Fibroblast of mammary gland (primary cell): ENCODE measurements at places on chromosomes 5 and 9.

DNA sequence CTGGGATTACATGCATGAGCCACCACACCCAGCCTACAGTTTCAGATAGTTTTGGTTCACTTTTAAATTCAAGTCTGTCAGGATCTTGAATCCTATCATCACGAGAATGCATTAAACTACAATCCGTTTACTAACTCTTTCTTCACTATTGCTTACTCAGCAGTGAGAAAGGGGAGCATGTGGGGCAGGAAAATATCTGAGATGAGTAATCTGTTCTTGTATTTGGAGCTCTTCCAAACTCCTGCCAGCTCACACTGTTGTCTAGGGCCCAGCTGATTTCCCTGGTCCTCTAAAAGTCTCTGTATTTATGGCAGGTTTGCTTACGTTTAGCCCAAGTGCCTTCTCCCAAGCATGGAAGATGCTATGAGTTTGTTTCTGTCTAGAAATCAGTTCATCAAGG, 152.2 kb downstream of the FGF18 start:
- DNase-seq = peak; percentile 86

- DNase-seq = peak; percentile 79
Measured at GRCh38 chr5:53334431-53334941, 145.9 kb upstream of the FST start.

GRCh38 chr5:159210210-159210661, 883 bp upstream of the RNF145 start:
- no peak for DNase-seq

DNA sequence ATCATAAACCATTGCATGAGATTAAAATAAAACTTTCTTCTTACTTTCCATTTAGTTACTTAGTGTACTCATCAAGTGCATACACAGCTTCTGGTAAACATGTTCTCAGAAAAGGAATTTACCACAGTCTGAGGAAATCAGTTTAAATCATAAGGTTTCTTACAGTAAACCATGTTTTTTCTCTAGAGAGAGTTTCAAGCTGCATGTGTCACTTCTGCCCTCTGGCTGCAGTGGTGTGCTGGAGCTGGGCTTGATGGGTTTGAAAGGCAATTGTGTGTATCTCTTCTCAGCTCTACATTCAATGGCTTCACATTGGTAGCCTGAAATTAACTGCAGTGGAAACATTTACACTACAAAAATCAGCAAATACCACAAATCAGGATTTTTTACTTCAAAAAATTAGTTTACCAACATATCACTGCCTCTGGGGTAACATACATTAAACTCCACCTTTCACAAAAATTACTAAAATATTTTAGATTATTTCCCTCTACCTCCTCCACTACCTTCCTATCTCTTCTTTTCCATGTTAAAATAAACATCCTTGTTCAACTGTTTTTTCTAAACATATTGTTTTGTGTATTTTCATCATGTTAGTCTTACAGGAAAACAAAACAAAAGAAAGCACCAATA, 414.3 kb downstream of the ANXA1 start:
- DNase-seq = peak; percentile 52

DNA sequence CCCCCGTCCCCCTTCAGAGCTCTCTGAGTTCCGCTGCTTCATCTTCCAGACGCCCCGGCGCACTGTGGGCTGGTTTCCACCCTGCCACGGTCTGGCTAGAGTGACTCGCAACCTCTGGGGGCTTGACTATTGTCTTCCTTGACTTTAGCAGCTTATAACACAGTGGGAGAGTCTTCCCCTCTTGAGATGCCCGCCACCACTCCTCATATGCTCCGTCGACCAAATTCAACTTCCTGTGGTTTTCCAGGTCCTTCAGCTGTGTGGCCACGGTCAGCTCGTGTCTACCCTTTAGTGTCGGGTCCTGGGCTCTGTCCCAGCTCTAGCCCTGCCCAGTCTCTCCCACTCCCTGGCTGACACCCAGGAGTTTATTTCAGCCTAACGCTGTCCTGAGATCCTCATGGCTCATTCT, 28.2 kb upstream of the NCS1 start:
- peak; percentile 54 for DNase-seq

- DNase-seq = peak; percentile 84
Measured at GRCh38 chr5:28301712-28302111, 1263.3 kb upstream of the CDH9 start.

GRCh38 chr9:10015755-10016154, 597.0 kb downstream of the PTPRD start:
- no peak for DNase-seq

- DNase-seq = no peak
Measured at GRCh38 chr5:134086225-134086942, 28.1 kb upstream of the TCF7 start.

- DNase-seq = no peak
Measured at GRCh38 chr5:171168171-171168570, 140.9 kb upstream of the TLX3 start.

- no peak for DNase-seq
Measured at GRCh38 chr5:59473611-59474010, 419.9 kb downstream of the PDE4D start.

DNA sequence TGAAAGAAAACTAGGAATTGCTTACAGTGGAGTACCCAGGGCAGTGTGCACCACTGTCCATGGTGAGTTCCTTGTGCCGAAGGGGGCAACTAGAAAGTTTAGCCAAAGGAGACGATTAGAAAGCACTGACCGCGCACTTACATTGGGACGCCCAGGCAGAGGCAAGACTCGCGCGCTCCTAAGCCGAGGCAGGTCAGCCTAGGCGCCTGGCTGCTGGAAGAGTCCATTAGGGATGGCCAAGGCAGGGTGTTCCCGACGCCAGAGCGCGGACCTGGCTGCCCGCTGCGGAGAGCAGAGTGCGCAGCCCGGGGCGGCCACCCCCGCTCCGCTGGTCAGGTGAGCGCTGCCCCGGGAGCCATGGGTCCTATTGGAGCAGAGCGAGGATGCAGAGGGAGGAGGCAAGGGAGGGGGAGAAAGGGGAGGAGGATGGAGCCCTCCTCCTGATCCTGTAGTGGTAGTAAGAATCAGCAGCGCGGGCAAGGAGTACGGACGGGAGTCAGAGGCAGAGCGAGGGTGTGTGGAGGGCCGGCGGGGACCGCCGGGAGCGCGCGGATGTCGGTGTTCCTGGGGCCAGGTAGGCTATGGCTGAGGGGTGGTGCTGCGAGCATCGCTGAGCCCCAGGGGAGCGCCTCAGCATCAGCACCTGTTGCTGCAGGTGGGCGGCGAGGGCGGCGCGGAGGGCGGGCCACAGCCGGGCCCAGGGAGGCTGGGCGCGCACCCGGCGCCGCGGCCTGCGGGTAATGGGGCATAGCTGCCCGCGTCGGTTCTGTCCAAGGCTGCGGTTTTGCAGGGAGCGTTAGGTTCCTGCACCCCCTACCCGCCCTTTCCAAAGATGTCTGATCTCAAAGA, at the start of gene ADGRV1:
TSS of gene ADGRV1 (plus strand) at position 454 of the 849 bp plus-strand sequence. CDS start at position 553, 99 bp downstream.
- peak; percentile 45 for DNase-seq

DNA sequence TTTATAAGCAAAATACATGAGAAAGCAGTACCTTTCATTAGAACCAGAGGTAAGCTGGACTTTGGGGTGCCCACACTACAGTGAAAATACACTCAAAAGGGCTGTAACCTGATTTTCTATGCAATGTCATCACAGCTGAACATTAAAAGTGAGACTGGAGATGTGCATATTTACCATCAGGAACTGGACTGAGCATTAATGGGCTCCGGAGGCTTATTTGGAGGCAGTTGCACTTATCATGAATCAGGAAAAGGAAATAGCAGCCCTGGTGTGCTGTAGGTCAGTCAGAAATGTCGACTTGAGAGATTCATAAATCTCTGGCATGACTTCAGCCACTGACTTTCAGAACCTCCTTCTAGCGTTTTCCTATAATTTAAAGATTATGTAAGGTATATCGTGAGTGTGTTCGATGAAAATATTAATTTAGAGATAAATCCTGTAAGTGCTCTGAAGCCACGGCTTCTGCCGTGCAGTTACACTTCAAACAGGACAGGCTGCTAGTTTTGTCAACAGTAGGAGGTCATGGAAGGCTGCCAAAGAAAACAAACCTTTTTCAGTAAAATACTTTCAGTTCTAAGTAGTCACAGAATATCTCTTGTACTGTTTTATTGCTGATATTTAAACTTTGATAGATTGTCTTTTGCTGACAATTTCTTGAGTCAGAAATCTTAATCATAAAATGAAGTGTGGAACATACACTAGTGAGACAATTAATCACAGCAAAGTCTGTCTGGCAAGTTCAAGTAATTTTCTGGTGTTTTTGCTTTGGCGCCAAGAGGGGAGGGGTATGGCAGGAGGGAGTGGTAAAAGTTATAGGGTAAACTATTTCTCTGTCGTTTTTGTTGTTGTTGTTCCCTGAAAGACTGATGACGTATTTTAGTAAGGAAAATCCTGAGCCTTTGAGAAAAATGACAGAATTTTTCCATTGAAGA, 939.7 kb downstream of the NR2F1-AS1 start:
- peak; percentile 85 for DNase-seq

DNA sequence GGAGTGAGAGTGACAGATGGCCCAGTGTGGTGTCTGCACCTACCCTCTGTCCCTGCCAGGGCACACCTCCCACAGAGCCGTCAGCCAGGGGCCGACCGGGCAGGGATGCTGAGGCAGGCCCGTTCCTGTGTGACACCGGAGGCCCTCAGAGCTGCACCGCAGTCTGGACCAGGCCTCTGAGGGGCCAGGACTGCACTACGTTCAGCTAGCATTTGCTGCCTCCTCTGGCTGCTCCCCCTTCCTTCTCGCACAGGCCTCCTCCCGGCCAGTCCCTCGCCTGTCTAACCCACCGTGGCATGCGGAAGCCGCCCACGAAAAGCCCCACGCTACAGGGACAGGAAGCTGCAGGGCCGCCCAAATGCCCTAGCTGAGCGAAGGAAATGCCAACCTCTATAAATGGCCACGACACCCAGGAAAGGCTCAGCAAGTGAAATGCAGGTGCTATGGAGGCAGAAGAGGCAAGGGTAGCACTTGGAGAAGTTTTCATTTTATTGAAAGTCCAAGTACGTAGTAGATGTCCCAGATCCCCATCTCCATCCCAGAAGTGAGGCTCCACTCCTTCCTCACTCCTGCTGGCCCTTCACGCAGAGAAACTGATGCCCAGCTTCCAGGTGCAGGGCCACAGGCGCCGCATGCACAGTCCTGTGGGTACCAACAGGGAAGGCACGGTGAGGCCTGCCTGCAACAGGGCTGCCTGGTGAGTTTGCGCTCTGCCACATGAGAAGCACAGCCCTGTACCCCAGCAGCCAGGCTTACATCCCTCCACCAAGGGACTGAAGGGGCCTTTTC, 38.7 kb downstream of the MAPK9 start:
- no peak for DNase-seq

GRCh38 chr5:157890836-157891597, 32.1 kb upstream of the CLINT1 start:
- DNase-seq = no peak

- peak; percentile 95 for DNase-seq
Measured at GRCh38 chr9:126791406-126792230, 13.2 kb upstream of the ZBTB43 start.

DNA sequence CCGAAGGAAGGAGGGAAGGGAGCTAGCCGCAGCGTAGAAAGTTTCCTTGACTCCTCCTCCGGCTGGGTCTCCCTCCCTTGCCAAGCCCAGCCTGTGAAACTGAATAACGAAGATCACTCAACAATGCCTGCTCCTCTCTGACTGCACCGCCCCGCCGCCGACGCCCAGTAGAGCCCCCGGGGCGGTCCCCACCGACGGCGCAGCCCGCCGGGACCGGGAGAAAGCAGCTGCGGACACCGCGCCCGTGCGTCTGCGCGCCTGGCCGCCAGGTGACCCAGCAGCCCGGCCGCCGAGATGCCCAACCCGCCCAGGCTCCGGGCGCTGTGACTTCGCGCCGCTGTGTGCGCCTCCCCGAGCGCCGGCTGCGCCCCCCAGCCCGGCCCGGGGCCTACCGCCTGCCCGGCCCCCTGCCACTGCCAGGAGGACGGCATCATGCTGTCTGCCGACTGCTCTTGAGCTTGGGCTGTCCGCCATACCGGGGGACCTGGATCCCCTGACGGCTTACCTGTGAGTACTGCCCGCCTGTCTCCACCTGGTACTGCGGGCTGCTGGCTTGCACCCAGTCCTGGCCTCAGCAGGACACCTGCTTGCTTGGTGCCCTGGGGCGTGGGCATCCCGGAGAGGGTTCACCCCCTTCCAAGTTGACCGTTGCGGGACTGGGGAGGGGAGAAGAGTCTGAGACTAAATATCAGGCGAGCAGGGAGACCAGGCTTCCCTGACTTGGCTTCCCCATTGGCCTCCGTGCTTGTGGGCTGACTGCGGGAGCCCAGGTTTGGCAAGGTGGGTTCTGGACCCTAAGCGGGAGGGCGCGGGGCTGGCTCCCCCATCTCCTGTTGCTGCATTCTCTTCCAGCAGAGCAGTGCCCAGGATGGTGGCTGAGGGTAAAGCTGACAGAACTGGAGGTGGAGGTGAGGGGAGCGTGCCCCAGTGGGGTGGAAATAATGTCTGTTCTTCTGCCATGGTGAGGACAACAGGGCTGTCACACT, 26.2 kb upstream of the SPTLC1 start:
- DNase-seq = peak; percentile 25

DNA sequence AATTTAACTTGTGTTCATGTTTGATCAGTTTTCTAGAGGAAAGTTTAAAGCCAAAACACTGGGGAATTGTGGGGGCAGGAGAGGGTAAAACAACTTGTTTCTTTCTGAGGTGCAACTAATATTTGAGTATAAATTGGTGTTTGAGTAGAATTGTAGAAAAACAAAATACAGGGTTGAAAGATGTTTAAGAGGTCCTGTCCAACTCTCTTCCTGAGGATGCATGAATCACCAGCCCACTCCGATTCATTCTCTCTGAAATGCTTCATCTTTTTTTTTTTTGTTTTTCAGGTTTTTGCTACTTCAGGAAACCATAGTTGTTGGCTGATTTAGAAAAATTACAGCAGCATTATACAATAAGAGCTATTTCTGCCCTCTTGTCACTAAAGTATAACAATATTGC, 42.4 kb upstream of the TMC1 start:
- DNase-seq = peak; percentile 34
